ENCODE measurements at places on chromosomes 7 and 10. TPM values are rescaled to one million over a fixed set of nuclear protein-coding genes. Genes with fewer than 3 reads are reported as not detected.

The CC2D2B gene
- total RNA-seq = 0.13 TPM

The SLC16A9 gene
- 3.8 TPM for total RNA-seq

The MYH16 gene
- total RNA-seq = 0.13 TPM

The PPP1R3C gene
- 65.7 TPM for total RNA-seq

- DNase-seq = no peak
Measured at GRCh38 chr7:54076616-54077015, 465.6 kb upstream of the VSTM2A start.

DNA sequence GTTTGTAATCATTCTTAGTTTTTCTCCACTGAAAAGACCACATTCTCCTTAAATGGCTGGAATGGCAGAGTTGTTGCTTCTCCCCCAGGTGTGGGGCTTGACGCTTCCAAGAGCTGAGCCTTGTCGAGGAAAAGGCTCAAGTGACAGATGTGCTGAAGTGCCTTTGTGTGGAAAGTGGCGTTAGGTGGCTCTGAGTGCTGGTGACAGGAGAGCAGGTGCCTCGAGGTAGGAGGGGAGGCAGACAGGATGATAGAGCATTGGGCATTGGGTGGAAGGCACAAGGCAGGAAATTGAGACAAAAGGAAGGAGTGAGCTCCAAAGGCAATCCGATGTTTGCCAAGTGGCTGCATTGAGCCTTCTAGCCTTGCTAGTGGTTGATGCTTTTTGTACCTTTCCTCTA, 6.7 kb downstream of the KIAA1217 start:
- DNase-seq = no peak

DNA sequence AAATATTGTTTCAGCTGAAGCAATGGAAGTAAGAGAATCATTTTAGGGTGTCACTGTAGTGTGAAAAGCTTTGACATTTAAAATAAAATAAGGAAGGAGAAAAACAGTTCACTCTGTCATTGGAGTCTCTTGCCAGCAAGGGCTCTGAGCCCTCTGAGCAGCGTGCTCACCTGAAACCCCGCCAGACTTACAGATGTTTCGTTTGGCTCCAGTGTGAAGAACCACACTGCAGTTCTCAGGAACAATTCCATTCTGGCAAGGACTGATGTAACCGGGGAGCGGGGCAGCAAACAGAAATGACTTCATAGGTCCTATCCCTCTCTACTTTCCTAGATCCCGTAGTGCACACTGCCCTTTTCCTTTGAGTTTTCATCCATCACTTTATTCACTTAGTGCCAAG, 164.3 kb downstream of the CELF2 start:
- DNase-seq = no peak

DNA sequence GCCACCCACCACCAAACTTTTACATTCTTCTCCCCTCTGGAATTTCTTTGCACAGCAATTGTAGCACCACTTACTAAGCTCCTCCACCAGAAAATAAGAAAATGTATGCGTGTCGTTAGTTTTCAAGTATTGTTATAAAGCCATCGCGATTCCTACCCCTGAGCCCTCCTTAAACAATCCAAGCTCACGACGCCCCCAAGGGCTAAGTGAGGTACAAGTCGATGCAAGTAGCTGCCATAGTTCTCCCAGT, 1.3 kb downstream of the FRAT2 start:
- peak; percentile 52 for DNase-seq

- peak; percentile 60 for DNase-seq
Measured at GRCh38 chr10:132575320-132576201, 38.0 kb downstream of the INPP5A start.

GRCh38 chr10:66321723-66322665, 603.8 kb upstream of the LRRTM3 start:
- DNase-seq = peak; percentile 6

- no peak for DNase-seq
Measured at GRCh38 chr7:111605246-111605645, 43.0 kb upstream of the IMMP2L start.

- DNase-seq = no peak
Measured at GRCh38 chr10:130741901-130742855, 569.3 kb downstream of the TCERG1L start.

- no peak for DNase-seq
Measured at GRCh38 chr10:541750-542371, 147.6 kb downstream of the DIP2C start.

- DNase-seq = no peak
Measured at GRCh38 chr7:34655384-34655783, 2.6 kb upstream of the NPSR1 start.

GRCh38 chr7:154532771-154533170, 470.2 kb downstream of the PAXIP1 start:
- DNase-seq = no peak

DNA sequence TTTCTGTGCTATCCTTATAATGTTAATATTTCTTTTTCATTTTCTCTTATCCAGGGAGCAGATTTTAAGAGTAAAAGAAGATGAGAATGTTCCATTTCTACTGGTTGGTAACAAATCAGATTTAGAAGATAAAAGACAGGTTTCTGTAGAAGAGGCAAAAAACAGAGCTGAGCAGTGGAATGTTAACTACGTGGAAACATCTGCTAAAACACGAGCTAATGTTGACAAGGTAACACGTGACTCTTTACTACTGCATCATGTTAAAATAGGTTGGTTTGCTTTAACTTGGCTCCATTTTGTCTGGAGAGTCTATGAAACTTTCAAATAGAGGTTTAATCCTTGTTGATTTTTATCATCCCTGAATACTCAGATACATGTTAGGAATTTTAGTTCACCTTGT, 73.3 kb downstream of the RALA start:
- DNase-seq = no peak

DNA sequence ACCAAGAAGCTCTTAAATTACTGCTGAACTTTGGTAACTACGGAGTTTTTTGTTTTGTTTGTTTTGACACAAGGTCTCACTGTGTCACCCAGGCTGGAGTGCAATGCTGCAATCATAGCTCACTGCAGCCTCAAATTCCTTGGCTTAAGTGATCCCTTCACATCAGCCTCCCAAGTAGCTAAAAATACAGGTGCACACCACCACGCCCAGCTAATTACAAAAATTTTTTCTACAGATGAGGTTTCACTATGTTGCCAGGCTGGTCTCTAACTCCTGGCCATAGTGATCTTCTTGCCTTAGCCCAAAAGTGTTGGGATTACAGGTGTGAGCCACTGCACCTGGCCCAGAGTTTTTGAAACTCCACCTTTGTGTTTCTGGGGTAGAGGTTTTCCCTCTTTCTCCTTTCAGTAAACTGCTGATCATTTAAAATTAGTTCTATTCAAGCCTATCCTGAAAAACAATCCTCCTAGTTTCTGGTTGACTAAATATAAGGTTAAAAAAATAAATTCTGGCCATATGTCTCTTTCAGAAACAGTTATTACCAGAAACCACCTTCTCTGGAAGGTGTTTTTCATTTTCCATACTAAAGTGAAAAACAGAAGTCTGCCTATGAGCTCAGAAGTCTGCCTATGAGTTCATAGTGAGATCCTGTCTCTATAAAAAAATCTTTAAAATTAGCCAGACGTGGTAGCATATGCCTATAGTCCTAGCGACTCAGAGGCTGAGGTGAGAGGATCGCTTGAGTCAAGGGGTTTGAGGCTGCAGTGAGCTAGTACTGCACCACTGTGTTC, 63.9 kb downstream of the VOPP1 start:
- DNase-seq = no peak

- no peak for DNase-seq
Measured at GRCh38 chr10:14282276-14282675, 48.4 kb downstream of the FRMD4A start.

GRCh38 chr7:152035817-152036216, 10.3 kb downstream of the GALNT11 start:
- no peak for DNase-seq

GRCh38 chr7:136104269-136104603, 127.1 kb upstream of the MTPN start:
- no peak for DNase-seq
